ENCODE measurements at places on chromosomes 2 and 18.
A peak's percentile ranks its signal among the peaks of the same experiment; 100 is the strongest.

DNA sequence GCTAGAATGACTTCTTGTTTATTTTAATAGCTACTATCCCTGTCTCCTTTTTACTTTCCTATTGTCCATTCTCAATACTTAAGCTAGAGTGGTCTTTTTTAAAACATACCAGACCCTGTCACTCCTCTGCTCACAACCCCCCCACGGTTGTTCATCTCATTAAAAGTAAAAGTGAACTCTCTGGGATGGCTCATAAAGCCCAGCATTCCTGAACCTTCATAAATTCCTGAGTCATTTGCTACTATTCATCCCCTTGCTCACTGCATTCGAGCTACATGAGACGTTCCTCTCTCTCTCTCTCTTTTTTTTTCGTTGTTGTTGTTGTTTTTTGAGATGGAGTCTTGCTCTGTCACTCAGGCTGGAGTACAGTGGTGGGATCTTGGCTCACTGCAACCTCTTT lies 148.7 kb upstream of the DSEL start:
- DNase-seq = no peak

GRCh38 chr18:56200381-56200911 lies 437.9 kb downstream of the TXNL1 start:
- no peak for DNase-seq

DNA sequence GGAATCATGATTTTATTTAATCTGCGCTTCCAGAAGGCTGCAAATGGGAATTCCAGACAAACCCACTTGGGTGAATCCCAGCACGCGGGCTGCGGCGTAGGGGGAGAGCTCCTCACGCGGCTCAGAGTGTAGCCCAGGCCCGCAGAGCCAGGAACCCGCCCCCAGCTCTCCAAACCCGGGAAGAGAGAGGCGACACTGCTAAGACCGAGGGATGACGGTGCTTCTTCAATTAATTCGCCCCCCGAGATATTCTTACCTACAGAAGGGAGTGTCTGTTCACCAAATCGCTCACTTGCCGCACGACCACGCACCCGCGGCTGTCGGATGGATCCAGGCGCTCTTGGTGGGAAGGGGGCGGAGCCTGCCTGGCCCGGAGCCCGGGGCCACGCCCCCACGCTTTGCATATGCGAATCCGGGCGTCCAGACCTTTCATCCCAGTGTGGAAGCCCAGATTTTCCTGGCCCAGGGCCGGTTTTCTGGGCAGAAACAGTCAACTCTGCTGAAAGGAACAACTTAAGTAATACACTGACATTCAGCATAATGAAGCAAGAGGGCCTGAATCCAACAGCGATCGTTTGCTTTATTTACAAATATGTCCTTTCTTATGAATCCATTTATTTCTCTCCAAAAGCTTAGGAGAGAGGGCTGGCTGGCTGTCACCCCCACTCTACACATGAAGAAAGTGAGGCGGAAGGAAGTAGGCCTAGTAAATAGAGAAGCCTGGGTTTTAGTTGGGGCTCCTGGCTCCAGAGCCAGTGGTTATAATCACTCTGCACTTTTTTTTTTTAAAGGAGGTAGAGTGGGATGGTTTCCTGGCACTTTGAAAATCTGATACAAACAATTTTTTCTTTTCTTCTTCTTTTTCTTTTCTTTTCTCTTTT lies at the start of gene SLC19A3:
TSS of gene SLC19A3 (minus strand) at position 342 of the 881 bp plus-strand sequence. CDS start 15,710 bp downstream, outside the sequence.
- DNase-seq = no peak

DNA sequence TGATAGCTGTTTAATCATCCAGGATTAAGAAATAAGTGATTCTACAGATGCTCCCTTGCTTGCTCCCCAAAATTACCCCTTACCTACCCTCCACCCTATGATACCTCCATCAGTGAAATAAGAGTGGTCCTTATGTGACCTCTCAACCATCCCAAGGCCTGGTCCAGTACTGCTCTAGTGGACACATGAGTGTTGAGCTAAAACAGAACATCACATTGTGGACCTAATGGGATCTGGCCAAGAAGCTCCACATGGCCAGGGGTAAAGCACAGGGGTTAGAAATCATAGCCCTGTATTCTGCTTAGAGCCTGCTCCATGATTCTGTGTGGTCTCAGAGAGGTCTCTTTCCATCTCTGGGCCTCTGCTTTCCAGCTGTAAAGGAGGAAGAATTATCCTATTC lies 355.6 kb downstream of the TNS1 start:
- DNase-seq = no peak

GRCh38 chr2:241314226-241315092 lies 1.0 kb downstream of the HDLBP start:
- no peak for DNase-seq

- no peak for DNase-seq
Measured at GRCh38 chr2:79355569-79355968, 157.3 kb upstream of the CTNNA2 start.

- DNase-seq = no peak
Measured at GRCh38 chr2:158774681-158775080, 20.4 kb upstream of the DAPL1 start.

DNA sequence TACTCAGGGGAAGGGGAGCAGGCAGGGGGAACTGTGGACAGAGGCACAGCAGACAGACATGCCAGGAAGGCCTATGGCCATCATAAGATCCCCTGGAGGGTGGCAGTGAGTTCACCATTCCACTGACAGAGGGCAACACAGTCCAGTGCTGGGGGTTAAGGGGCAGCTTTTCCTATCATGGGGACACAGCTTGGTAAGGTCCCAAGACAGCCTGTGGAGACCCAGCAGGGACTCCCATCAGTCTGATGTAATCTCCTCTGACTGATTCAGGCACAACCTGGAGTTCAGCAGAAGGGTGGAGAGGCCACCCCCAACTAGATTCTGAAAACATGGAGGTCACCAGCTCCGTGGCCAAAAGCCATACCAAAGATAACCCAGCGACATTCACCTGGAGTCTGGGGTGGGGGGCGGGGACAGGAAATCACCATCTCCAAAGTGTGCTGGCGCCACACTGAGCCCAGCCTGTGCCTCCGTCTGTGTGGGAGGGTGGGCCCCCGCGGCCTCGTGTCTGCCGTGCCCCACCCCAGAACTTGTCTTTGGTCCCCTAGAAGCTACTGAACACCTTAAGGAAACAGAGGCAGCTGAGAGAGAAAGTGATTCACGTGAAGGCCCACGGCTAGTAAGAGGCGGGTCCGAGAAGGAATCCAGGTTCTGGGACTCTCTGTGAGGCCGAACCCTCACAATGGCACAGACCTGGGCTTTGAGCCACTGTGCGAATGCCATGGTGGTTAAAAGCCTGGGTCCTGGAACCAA lies 28.6 kb downstream of the DNMT3A start:
- no peak for DNase-seq

GRCh38 chr2:43759195-43759594 lies 14.6 kb upstream of the DYNC2LI1 start:
- DNase-seq = no peak

DNA sequence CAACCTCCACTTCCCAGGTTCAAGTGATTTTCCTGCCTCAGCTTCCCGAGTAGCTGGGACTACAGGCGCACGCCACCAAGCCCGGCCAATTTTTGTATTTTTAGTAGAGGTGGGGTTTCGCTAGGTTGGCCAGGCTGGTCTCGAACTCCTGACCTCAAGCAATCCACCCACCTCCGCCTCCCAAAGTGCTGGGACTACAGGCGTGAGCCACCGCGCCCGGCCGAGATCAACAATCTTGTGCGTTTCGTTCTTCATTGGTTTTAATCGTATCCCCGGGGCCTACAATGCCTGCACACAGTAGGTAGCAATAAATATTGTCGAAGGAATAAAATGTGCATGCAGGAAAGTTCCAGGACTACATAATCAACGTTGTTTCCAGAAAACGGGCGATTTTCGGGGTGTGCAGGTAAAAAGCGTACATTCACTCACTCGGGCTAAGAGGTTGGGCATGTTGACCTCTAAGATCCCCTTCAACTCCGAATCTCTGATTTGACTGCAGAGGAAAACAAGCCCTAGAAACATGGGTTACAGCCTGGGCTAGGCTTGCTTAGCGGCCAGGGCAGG lies 2.7 kb upstream of the SOS1 start:
- no peak for DNase-seq

DNA sequence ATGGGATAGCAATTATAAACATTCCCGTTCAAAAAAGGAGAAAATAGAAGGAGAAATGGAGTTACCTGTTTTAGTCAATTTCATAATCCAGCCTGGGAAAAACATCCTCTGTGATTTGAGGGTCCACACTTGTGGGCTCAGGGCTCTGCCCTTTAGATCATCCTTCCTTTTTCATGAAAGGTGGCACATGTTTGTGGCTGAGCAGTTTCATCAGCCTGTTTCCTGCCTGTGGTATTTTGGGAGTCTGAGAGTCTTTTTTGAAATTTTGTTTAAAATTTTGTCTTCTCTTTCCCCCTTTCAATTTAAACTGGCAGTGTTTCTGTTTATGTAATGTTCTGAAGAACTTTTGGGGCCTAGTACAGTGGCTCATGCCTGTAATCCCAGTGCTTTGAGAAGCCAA lies 84.0 kb downstream of the KIAA1328 start:
- no peak for DNase-seq

DNA sequence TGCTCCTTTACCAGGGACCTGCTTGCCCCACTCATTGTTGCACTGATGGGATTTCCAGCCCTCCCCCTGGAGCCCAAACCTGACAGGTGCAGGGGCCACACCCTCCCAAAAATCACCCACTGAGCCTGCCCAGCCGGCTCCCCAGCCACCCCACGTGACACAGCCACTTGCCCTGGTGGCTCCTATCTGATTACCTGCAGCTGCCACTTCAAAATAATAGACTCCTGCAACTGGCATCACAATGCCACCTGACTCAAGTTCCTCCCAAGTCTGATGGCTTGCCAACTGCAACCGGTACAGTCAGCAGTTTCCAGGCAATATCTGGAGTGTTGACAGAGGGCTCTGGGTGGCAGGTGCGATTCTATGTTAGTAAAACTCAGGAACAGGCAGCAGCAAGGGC lies 66.2 kb downstream of the CRACDL start:
- no peak for DNase-seq

- peak; percentile 50 for DNase-seq
Measured at GRCh38 chr2:233422050-233422639, 67.9 kb downstream of the DGKD start.

DNA sequence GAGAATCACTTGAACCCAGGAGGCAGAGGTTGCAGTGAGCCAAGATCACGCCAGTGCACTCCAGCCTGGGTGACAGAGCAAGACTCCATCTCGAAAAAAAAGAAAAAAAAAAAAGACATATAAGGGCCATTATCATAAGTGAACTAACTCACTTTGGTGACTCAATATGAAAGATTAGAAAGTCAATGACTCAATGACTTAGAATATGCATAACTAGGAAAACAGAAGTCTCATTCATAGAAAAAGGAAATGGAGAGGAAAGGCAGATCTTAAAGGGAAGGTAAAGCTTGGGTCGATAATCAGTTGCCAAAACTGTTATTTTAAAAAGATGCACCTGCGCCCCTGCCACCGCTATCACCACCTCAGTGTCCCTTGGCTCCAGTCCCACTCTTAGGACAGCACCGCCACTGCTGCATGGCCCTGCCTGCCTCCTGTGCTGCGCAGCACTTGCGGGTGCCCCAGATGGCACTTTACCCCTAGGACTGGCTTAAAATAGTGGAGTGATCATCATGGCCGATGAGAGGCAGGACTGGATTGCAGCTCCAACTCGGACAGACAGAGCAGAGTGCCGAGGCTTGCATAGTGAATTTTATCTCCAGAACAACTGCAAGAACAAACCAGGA lies 54.7 kb downstream of the INO80D start:
- DNase-seq = no peak

GRCh38 chr2:100819370-100820272 lies at the start of gene NPAS2:
Gene NPAS2, plus strand, starts transcription at chr2:100820139. Its CDS starts 84,616 bp downstream, at chr2:100904755.
- DNase-seq = no peak

DNA sequence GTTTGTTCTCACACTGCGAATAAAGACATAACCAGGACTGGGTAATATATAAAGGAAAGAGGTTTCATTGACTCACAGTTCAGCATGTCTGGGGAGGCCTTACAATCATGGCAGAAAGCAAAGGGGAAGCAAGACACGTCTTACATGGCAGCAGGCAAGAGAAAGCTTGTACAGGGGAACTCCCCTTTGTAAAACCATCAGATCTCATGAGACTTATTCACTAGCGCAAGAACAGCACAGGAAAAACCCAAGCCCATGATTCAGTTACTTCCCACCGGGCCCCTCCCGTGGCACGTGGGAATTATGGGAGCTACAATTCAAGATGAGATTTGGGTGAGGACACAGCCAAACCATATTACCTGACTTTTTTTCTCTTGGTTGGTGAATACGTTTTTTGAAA lies 51.3 kb downstream of the TMEM247 start:
- DNase-seq = no peak

GRCh38 chr2:64863097-64863820 lies 125.9 kb upstream of the SLC1A4 start:
- DNase-seq = no peak

DNA sequence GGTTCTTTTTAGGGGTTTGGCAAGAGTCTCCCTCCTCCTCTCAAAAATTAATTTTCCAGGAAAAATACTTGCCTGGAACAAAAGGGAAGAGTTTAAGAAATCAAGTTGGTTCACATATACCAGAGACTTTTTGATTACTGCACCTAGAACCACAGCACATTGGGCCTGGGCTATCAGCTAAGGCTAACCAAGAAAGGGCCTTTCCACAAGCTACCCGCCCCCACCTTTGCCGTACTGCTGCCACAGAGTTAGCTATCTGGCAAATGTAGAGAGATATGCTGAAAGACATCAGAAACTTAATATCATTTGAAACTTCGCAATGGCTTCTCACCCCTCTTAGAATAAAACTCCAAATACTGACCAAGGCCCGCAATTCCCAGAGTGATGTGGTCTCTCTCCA lies 76.9 kb downstream of the AAK1 start:
- no peak for DNase-seq

GRCh38 chr2:73842739-73843019 lies 13.9 kb downstream of the STAMBP start:
- no peak for DNase-seq

GRCh38 chr2:160920791-160921303 lies 239.4 kb upstream of the TANK start:
- no peak for DNase-seq

- no peak for DNase-seq
Measured at GRCh38 chr2:214310319-214310718, 100.5 kb upstream of the VWC2L start.

GRCh38 chr2:156327835-156328695 lies 4.5 kb downstream of the NR4A2 start:
- peak; percentile 14 for DNase-seq

DNA sequence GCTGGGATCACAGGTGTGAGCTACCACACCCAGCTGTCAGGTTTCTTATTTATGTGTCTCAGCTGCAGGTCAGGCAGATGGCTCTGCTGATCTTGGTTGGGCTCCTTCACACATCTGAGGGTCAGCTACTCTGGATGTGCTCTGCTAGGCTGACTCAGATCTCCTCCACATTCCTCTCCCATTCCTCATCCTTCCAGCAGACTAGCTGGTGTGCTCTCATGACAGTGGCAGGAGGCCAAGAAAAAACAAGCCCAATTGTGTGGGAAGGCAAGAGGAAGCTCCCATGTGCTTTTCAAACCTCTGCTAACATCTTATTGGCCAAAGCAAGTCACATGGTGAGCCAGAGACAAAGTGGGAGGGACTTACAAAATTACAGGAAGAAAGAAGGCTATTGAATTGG lies 11.7 kb upstream of the MSH6 start:
- DNase-seq = no peak

GRCh38 chr2:203261326-203262159 lies 22.7 kb downstream of the CYP20A1 start:
- no peak for DNase-seq
